ENCODE measurements at places on chromosomes 2 and 18. TPM values are rescaled to one million over a fixed set of nuclear protein-coding genes. Genes with fewer than 3 reads are reported as not detected.

Gene CIB4
- total RNA-seq, result not detected

Gene GTF2A1L
- 1.9 TPM for total RNA-seq

DNA sequence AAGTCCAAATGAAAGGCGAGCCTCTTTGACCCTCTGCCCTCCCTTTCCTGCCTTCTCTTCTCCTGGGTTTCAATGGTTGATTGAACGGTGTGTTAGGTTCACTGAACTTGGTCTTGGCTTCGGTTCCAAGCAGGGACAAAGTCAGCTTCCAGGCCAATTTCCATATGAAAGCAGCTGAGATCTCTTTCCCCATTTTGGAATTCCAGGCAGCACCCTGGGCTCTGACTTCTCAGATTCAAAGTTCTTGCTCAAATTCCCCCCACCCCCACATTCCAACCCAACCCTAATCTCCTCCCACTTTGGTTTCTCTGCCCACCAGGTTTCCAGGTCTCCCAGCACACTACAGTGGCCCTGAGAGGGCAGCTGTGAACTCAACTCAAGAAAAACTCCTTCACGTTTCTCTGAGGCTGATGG, 231.0 kb downstream of the INSIG2 start:
- H3K27me3 ChIP-seq, result no peaks in the 10 kb centered on the region
- H3K36me3 ChIP-seq, result no peaks in the 10 kb centered on the region
- no peak overlapping the region for H3K27ac ChIP-seq
- no peaks in the 10 kb centered on the region for H3K4me1 ChIP-seq
- no peak for DNase-seq

GRCh38 chr2:97727296-97727695, 13.9 kb downstream of the ZAP70 start:
- DNase-seq, result no peak
- peaks cover 13% of the 10 kb centered on the region for H3K4me1 ChIP-seq
- no peaks in the 10 kb centered on the region for H3K36me3 ChIP-seq
- H3K4me3 ChIP-seq, result no peak overlapping the region
- peak overlapping the region; percentile 91 for H3K27ac ChIP-seq

Measured in cardiac muscle cell (in vitro differentiated cells and primary cell).